ENCODE measurements at places on chromosomes 7 and 10. TPM values are rescaled to one million over a fixed set of nuclear protein-coding genes. Genes with fewer than 3 reads are reported as not detected.
A peak's percentile ranks its signal among the peaks of the same experiment; 100 is the strongest.

GRCh38 chr10:90066435-90066834 is 365.0 kb downstream of the KIF20B start:
- DNase-seq = no peak
- H3K4me3 ChIP-seq = no peak overlapping the region
- H3K27ac ChIP-seq = no peak overlapping the region
- peaks cover 2% of the 10 kb centered on the region for H3K27me3 ChIP-seq

DNA sequence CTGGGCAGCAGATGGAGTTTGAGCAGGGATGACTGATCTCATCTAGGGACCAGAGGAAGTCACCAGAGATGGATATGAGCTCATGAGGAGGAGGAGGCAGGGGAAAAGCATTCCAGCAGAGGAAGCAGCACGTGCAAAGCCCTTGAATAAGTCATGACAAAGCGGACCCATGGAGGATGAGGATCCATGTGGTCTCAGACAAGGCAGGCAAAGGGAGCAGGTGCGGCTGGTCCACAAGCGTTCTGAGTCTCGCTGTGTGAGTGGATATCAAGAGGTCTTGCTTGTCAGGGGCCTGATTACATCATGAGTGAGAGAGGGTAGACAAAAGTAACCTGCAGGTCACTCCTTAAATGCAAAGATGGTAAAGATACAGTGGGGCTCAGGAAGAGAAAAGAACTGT is 307.6 kb downstream of the GRID1 start:
- H3K4me1 ChIP-seq = no peaks in the 10 kb centered on the region
- H3K4me3 ChIP-seq = no peak overlapping the region
- no peaks in the 10 kb centered on the region for H3K36me3 ChIP-seq
- H3K27ac ChIP-seq = no peak overlapping the region
- peaks cover 6% of the 10 kb centered on the region for H3K27me3 ChIP-seq

Gene CALN1
- not detected for total RNA-seq

- H3K27me3 ChIP-seq = peaks cover 10% of the 10 kb centered on the region
- no peak overlapping the region for H3K4me3 ChIP-seq
- DNase-seq = no peak
- H3K4me1 ChIP-seq = no peaks in the 10 kb centered on the region
- H3K36me3 ChIP-seq = no peaks in the 10 kb centered on the region
Measured at GRCh38 chr7:121107923-121108498, 119.5 kb downstream of the CPED1 start.

DNA sequence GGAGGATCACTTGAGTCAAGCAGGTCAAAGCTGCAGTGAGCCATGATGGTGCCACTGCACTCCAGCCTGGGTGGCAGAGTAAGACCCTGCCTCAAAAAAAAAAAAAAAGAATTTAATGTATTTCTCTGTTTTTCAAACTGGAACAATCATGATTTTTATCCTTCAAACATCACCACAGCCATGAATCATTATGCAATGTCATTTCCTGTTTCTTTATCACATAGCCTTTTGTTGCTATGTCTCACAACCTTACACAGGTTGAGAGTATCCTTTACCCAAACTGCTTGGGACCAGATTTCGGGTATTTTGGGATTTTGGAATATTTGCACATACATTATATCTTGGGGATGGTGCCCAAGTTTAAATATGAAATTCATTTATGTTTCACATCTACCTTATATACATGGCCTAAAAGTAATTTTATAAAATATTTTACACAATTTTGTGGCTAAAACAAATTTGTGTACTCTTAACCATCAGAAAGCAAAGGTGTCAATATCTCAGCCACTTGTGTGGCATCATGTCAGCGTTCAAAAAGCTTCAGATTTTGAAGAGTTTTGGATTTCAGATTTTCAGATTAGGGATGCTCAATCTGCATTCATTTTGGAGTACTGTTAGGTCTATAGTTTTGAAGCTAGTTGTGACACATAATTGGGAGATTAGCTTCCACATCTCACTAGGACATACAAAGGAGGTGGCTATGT is 8.2 kb downstream of the NT5C3A start:
- H3K27me3 ChIP-seq = no peaks in the 10 kb centered on the region
- no peak overlapping the region for H3K4me3 ChIP-seq
- H3K36me3 ChIP-seq = peaks cover 9% of the 10 kb centered on the region
- H3K27ac ChIP-seq = peak overlapping the region; percentile 23

Gene FAM200A
- 4.7 TPM for total RNA-seq

- peaks cover 39% of the 10 kb centered on the region for H3K36me3 ChIP-seq
- H3K4me3 ChIP-seq = no peak overlapping the region
- no peak overlapping the region for H3K27ac ChIP-seq
Measured at GRCh38 chr10:87931836-87932230, 68.4 kb downstream of the PTEN start.

- H3K36me3 ChIP-seq = no peaks in the 10 kb centered on the region
- DNase-seq = no peak
- H3K27ac ChIP-seq = no peak overlapping the region
- no peak overlapping the region for H3K4me3 ChIP-seq
- H3K4me1 ChIP-seq = no peaks in the 10 kb centered on the region
- H3K27me3 ChIP-seq = peaks cover 10% of the 10 kb centered on the region
Measured at GRCh38 chr7:127514499-127514898, 70.9 kb downstream of the GCC1 start.

Gene CALML3
- not detected for total RNA-seq

DNA sequence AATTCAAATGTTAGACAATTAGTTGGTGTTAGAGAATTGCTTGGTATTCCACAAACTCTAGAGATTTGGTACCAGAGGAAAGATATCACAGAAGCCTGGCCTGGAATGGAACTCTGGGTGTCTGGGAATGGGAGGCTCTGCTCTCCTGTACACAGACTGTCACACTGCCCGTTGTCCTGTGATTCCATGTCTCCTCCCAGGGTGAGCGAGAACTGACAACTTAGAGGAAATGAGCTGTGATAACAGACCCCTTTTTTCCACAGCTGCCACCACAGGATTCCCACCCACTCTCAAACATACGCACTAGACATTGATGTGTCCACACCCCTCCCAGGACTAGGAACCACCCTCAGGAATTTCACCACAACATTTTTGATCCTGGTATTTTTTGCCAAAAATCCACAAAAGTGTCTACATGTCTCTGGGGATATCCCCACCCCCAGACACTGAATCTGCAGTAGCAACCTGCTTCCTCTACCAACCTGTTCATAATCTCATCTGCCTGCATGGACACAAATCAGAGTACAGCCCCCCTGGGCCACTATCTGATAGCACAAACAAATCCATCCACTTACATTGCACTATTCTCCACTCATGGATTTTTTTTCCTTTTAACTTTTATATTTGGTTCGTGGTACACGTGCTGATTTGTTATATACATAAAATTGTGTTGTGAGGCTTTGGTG is 4.7 kb downstream of the ZNF273 start:
- peaks cover 29% of the 10 kb centered on the region for H3K36me3 ChIP-seq
- peaks cover 31% of the 10 kb centered on the region for H3K4me1 ChIP-seq
- H3K4me3 ChIP-seq = no peak overlapping the region
- no peak for DNase-seq
- H3K27me3 ChIP-seq = no peaks in the 10 kb centered on the region

- no peak for DNase-seq
- H3K27ac ChIP-seq = no peak overlapping the region
- H3K36me3 ChIP-seq = no peaks in the 10 kb centered on the region
Measured at GRCh38 chr7:143203386-143203785, 18.5 kb upstream of the TAS2R40 start.

DNA sequence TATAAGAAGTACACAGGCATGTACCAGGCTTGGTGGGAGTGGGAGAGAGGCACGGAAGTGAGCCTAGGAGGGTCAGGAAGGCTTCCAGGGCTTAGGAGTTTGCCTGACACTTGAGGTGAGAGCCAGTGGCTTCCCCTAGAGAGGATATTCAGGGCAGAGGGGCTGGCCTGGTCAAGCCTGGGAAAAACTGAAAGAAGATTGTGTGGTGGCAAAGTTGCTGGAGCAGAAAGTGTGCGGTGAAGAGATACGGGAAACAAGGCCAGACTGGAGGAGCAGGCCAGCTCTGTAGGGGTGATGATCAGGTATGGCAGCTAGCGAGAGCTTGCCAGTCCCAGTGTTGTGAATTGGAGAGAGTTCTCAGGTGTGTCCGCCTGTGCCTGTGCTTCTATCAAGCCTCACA is 129.9 kb downstream of the CCNY start:
- no peak overlapping the region for H3K4me3 ChIP-seq
- peaks cover 33% of the 10 kb centered on the region for H3K4me1 ChIP-seq
- DNase-seq = no peak
- H3K27ac ChIP-seq = no peak overlapping the region

Gene KCP
- total RNA-seq = not detected

Gene TRIM50
- not detected for total RNA-seq

DNA sequence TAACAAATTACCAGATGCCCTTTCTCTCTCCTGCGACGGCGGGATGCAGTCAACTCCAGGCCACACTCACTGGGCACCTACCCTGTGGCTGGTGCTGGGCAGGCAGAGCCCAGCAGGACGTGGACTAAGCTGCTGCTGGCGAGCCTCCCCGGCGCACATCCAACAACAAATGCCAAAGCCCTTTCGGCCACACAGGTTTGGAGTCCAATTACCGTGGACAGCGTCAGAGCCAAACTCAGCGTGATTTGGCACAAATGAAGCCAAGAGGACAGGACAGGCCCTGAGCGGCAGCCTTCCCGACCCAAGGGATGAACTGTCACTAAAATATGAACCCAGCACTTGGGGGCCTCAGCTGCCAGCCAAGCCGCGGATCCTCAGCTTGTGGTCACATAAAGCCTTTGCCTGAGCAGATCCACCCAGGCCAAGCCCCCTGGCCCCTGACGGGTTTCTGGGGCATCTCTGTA is 28.4 kb downstream of the DAGLB start:
- H3K36me3 ChIP-seq = peaks cover 17% of the 10 kb centered on the region
- no peaks in the 10 kb centered on the region for H3K27me3 ChIP-seq
- no peak overlapping the region for H3K4me3 ChIP-seq
- DNase-seq = no peak

- H3K27me3 ChIP-seq = peaks cover 5% of the 10 kb centered on the region
- no peak overlapping the region for H3K27ac ChIP-seq
- H3K36me3 ChIP-seq = no peaks in the 10 kb centered on the region
- H3K4me1 ChIP-seq = no peaks in the 10 kb centered on the region
- DNase-seq = no peak
Measured at GRCh38 chr10:94219829-94220228, 142.9 kb downstream of the NOC3L start.

GRCh38 chr7:20395511-20395910 is 64.8 kb downstream of the ITGB8 start:
- no peak for DNase-seq
- no peak overlapping the region for H3K27ac ChIP-seq
- H3K27me3 ChIP-seq = peaks cover 2% of the 10 kb centered on the region

Gene FZD1
- 0.70 TPM for total RNA-seq

DNA sequence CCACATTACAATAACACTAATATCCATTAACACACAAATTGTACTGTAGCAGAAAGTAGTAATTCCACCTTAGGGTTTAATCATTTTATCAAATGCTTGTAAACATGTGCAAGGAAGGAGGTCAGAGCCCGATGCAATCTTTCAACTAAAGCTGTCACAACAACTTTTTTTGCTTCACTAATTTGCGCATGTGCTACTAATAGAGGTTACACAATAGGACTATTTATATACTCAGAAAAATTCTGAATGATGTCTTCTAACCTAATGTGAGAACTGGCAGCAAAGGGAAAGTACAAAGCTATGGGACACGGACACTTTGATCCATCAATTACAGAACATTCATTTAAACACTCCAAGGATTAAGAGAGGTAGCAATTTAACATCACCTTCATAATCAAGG is 244.4 kb downstream of the CHCHD3 start:
- no peaks in the 10 kb centered on the region for H3K27me3 ChIP-seq
- peaks cover 7% of the 10 kb centered on the region for H3K36me3 ChIP-seq
- H3K4me3 ChIP-seq = no peak overlapping the region
- no peak for DNase-seq
- no peaks in the 10 kb centered on the region for H3K4me1 ChIP-seq

DNA sequence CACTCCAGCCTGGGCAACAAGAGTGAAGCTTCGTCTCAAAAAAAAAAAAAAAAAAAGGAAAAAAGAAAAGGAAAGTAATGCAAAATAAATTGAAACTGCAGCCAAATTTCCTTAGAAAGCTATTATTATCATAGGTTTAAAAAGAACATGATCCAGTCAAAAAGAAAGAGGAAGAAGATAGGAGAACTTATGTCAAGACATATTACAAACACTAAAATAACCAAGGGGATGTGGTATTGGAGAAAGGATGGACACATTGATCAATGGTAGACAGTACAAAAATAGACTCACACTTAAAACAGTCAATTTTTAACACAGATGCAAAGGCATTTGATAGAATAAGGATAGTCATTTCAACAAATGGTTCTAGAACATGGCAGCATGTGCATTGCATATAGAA is 27.3 kb upstream of the PFKP start:
- no peak overlapping the region for H3K4me3 ChIP-seq
- peaks cover 6% of the 10 kb centered on the region for H3K4me1 ChIP-seq
- no peak for DNase-seq
- no peaks in the 10 kb centered on the region for H3K36me3 ChIP-seq
- H3K27ac ChIP-seq = no peak overlapping the region

DNA sequence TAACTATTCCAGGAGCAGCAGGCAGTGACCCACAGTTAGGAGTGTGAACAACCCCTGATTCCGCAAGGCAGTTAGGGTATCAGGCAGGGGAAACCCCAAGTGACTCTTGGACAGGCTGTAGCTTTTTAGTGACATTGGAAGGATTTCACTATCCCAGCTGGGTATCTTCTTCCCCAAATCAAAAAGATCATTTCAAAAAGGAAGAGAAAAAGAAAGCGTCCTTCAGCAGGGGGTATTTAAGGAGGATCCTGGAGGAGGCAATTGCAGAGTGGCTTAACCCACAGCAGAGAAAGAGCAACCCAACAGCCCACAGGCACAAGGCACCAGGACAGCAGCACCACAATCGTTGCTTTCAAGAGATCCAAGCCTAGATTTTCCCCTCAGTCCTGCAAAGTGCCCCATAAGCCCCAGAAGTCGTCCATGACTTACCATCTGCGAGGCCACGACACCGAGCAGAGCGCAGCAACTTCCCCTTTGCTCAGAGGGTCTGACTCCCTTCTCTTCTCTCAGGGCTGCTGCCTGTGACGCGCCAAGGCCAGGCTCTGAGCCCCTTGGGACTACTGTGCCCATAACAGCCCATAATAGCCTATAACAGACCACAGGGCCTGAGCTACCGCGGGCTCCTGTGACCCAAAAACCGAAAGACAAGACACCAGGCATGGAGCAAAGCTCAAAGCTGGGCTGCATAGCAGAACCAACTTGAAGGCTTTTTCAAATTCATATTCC is 19.8 kb downstream of the PIK3AP1 start:
- no peak overlapping the region for H3K4me3 ChIP-seq
- DNase-seq = no peak
- no peaks in the 10 kb centered on the region for H3K36me3 ChIP-seq
- H3K27me3 ChIP-seq = peaks cover 2% of the 10 kb centered on the region
- peaks cover 12% of the 10 kb centered on the region for H3K4me1 ChIP-seq

GRCh38 chr7:116738378-116738777 is 66.4 kb downstream of the MET start:
- no peak overlapping the region for H3K27ac ChIP-seq
- no peak overlapping the region for H3K4me3 ChIP-seq
- H3K36me3 ChIP-seq = no peaks in the 10 kb centered on the region
- DNase-seq = no peak
- no peaks in the 10 kb centered on the region for H3K4me1 ChIP-seq

- H3K27me3 ChIP-seq = peaks cover 3% of the 10 kb centered on the region
- H3K4me3 ChIP-seq = no peak overlapping the region
- H3K4me1 ChIP-seq = no peaks in the 10 kb centered on the region
Measured at GRCh38 chr10:129448539-129448938, 18.5 kb upstream of the MGMT start.

All from activated T-helper 1 cell treated with anti-CD3 and anti-CD28 coated beads, Interleukin-12 subunit alpha, Interleukin-12 subunit beta, Interleukin-2, Interleukin-4 antibody, amounts not matched to agents 30 ng/mL and 10 ng/mL and 1 ng/mL, durations not matched to agents 14 hours and 24 hours and 36 hours (primary cell).